NCI-H1930 (cell line): ENCODE measurements at places on chromosomes 3 and 15.

- DNase-seq, result no peak
Observed at GRCh38 chr3:72633121-72633520, 215.1 kb downstream of the SHQ1 start.

- no peak for DNase-seq
Observed at GRCh38 chr3:31505371-31506048, 27.2 kb upstream of the STT3B start.

GRCh38 chr3:160210341-160210740 lies 14.9 kb upstream of the C3orf80 start:
- DNase-seq, result no peak

DNA sequence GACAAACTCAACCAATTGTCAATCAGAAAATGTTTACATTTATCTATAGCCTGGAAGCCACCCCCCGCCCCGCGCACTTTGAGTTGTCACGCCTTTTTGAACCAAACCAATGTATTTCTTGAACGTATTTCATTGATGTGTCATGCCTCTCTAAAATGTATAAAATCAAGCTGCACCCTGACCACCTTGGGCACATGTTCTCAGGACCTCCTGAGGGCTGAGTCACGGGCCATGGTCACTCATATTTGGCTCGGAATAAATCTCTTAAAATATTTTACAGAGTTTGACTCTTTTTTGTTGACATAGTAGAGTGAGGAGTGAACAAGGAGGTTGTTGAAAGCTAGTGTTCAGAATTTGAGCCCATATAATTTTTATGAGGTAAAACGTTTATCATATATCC lies 6.5 kb downstream of the MCTP2 start:
- DNase-seq, result no peak

- DNase-seq, result no peak
Observed at GRCh38 chr3:63135367-63135766, 142.7 kb upstream of the SYNPR start.

GRCh38 chr3:148089171-148089570 lies 608.5 kb upstream of the AGTR1 start:
- no peak for DNase-seq

- no peak for DNase-seq
Observed at GRCh38 chr3:69276884-69277283, 109.0 kb downstream of the FRMD4B start.

DNA sequence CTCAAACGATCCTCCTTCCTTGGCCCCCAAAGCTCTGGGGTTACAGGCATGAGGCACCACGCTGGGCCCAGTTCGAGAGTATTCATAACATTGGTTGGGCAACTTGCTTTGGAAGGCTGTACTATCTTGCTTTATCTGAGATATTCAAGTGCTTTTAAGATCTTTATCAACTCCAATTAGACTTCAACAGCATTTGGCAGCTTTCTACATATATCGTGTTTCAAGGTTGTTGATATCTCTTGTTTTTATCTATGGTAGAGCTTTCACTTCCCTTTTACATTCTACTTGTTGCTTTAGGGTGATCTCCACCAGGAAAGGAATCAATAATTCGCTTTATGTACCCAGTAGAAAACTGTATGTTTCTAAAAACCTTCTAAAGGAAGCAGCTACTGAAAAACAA lies 395.3 kb downstream of the IL5RA start:
- no peak for DNase-seq

- DNase-seq, result no peak
Observed at GRCh38 chr3:22089284-22089683, 338.3 kb upstream of the ZNF385D start.

DNA sequence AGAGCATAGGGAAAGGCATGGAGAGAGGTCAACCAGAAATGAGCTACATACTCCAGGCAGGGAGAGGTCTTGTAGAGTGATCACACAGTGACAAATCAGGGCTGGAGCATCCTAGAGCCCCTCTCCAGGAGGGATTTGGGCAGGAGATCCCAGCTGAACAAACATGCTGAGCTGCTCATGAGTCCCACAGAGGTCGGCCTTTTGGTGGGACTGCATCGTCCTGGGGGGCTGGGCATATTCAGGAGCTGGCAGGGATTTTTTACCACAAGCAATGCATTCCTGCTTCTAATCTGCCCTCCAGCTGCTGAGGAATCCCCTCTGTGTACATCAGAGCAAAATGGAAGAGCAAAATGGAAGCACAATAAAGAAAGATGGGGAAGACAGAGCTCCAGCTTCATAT lies 94.9 kb downstream of the NTRK3 start:
- no peak for DNase-seq

- DNase-seq, result no peak
Observed at GRCh38 chr15:57654153-57654852, 52.2 kb upstream of the POLR2M start.

DNA sequence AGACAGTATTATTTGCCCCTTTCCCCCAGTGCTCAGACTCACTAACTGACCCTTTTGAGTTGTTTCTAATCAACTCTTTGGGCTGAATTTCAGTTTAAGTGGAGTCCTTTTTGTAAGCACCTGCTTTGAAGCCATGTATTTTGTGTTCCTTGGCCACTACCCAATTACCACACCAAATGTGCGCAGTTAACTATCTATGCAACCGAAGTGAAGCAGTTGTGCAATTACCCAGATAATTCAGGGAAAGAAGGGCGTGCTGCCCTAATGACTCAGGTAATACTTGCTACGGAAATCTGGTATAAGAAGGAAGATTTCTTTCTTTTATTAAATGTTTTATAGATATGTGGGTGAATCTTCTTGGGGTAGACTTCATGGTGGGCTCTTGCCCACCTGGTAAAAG lies 371.9 kb upstream of the TBL1XR1 start:
- no peak for DNase-seq

GRCh38 chr3:36600404-36600803 lies 163.9 kb downstream of the DCLK3 start:
- DNase-seq, result no peak

DNA sequence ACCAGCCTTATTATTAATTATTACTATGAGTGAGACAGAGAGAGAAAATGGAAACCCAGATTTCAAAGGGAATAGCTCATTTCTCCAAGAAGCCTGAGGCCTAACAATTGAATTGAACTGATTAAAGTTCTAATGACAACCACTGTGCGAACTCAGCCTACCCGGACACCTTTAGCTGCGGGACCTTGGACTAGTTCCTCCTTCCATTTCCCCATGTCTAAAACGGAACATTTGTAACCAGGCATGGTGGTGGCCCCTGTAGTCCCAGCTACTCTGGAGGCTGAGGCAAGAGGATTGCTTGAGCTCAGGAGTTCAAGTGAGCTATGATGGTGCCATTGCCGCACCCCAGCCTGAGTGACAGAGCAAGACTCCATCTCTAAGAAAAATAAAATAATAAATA lies 16.4 kb upstream of the RTP2 start:
- DNase-seq, result no peak

- no peak for DNase-seq
Observed at GRCh38 chr15:36601497-36601932, 22.1 kb downstream of the CDIN1 start.

GRCh38 chr3:71066356-71066755 lies 517.2 kb downstream of the FOXP1 start:
- DNase-seq, result no peak

GRCh38 chr3:141000027-141000663 lies 51.0 kb upstream of the SPSB4 start:
- DNase-seq, result peak; percentile 21

DNA sequence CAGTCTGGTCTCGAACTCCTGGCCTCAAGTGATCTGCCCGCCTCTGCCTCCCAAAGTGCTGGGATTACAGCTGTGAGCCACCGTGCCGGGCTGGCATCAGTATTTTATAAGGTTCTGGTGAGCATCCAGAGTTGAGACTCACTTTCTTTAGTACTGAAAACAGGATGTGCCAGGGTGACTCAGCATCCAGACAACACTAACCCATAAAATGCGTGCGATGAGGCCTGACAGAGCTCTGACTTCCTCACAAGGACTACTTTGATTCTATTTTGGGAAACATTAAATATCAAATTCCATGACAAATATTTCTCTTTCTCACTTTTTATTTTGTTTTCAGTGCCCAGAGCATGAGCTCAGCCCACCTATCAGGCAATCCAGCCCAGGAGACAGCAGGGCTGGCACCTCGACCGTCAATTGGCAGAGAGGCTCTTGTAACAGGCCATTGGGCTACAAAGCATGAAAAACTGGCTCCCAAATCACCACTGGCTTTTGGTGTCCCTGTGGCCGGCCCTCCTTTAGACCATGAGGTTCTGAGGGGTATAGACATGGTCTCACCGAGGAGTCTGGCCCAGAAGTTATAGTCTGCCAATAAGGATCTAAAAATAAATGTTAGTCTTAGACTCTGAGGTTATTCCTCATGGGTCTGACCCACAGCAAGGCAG lies 75.0 kb downstream of the FEM1B start:
- DNase-seq, result no peak

DNA sequence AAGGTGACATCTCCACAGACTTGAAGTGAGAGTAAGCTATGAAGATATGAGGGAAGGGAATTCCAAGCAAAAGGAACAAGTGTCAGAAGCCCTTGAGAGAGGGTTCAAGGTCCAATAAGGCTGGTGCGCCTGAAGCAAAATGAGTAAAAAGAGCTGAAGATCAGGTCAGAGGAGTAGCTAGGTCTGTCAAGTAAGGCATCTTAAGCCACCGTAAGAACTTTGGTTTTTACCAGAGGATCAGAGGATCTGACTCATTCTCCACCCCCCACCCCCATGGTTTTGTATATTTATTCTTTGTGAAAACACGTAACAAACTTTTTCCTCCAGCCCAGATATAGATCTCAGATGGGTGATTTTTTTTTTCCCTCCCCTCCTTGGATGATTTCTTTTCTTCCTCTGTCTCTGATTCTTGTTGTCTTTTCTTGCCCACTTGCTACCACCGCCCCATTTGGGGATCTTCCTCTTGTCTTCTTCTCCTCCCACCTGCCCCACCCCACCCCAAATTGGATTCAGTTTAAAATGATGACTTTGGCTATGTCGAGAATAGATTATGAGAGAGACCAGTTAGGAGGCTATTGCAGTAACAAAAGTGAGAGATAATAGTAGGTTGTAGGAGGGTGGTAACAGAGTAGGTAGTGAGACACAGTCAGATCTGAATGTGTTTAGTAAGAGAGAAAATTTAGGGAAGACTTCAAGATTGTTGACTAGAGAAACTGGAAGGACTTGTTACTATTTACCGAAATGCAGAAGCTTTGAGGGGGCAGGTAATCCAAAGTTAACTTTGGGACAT lies 6.1 kb downstream of the TRMT10C start:
- no peak for DNase-seq

DNA sequence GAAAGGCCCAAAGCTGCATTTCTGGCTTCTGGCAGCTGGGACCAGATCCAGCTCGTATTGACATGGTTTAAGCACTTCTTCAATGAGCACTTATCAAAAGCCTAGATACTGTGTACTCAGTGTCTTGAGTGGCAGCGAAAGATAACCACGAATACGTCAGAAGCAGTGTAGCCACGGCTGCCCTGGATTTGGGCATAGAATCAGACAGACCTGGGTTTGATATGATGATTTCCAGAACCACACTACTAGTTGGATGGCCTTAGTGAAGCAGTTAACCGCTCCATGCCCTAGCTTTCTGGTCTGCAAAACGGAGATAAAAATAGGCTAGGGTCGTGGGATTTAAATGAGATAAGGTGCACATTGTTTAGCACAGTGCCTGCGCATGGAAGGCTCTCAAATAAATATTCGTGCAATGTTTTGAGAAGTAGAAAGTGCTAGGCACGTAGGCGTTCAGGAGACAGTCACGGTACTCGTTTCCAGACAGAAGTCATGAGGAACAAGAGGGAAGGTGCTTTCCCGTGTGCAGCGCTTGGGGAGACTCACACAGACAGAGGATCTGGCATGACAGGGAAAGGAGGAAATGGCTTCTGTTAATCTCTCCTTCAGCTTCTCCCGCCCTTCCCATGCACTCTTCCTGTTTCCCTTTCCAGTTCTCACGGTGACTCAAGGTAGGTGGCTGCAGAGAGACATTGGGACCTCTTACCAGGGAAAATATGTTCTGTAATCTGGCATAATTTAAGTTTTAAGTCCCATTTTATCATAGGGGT lies 70.3 kb downstream of the CCNL1 start:
- no peak for DNase-seq

GRCh38 chr15:42696626-42697025 lies 40.3 kb downstream of the CDAN1 start:
- DNase-seq, result no peak

GRCh38 chr3:4751029-4751501 lies 228.2 kb upstream of the BHLHE40 start:
- DNase-seq, result no peak

DNA sequence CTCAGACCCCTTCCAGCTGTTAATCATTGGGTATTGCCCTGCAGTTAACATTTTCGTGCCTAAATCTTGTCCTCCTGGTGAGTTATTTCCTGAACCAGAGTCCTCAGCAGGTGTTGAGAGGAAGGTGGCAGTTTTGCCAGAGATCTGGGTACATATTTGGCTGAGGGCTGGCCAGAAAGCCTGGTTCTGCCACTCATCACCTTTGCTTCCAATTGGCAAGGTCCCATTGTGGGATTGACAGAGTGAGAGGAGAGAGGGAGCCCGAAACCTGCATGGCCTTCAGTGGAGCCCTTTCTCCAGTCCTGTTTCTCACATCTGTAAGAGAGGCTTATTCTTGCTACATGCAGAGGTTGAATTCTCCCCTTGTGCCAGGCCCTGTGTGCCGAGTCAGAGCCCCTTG lies 8.9 kb upstream of the TKT start:
- DNase-seq, result no peak

DNA sequence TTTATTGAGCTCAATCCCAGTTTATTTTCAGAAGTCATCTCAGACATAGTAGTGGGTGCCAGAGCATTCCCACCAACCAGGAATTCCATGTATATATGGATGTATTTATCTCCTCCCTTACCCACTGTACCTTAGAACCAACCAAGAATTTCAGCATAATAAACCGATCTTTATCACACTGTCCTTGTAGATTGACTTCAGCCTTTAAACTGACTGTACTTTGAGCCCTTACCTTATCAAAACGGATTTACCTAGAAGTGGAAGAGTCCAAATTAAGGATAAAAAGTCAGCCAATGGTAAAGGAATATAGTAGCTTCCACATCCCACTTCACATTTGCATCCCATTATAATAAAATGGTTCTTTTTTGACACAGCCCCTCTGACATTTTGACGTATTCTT lies 37.9 kb downstream of the GATM start:
- DNase-seq, result no peak

DNA sequence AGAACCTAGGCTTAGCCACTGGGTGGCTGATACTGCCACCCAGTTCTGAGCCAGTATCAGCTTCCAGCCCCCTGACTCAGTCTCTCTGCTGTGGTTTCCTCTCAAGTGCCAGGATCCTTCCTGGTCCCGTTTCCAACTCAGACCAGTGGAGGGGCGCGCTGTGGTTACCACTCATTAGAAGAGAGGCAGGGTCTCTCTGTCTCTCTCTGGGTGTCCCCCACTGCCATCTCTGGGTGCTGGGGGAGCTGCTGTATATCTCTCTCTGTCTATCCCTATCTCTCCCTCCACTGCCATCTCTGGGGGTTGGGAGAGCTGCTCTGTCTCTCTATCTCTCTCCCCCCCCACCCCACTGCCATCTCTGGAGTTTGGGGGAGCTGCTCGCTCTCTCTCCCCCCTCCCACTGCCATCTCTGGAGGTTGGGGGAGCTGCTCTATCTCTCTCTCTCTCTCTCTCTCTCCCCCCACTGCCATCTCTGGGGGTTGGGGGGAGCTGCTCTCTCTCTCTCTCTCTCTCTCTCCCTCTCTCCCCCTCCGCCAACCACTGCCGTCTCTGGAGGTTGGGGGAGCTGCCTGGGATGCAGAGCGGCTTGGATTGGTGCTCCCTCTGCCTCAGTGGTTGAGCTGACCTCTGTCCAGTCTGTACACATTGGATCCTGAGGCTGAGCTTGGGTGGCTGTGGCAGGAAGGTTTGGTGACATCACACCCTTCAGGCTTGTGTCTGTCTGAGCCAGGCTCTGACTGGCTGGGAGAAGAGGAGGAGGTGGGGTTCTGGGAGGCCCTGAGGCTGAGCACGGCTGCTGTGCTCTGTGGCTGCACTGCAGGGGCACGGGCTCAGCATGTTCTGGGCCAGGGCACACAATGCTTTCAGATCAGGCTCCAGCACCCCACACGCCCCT lies 98.9 kb downstream of the APBA2 start:
- no peak for DNase-seq
